Neuronal stem cell (in vitro differentiated cells): ENCODE measurements at places on chromosomes 6 and 20.

- DNase-seq, result no peak
Observed at GRCh38 chr6:137171824-137172733, 1.4 kb downstream of the IL22RA2 start.

- no peak for DNase-seq
Observed at GRCh38 chr6:101803136-101803535, 409.6 kb downstream of the GRIK2 start.

- DNase-seq, result no peak
Observed at GRCh38 chr6:167139761-167140160, 16.9 kb downstream of the CCR6 start.

DNA sequence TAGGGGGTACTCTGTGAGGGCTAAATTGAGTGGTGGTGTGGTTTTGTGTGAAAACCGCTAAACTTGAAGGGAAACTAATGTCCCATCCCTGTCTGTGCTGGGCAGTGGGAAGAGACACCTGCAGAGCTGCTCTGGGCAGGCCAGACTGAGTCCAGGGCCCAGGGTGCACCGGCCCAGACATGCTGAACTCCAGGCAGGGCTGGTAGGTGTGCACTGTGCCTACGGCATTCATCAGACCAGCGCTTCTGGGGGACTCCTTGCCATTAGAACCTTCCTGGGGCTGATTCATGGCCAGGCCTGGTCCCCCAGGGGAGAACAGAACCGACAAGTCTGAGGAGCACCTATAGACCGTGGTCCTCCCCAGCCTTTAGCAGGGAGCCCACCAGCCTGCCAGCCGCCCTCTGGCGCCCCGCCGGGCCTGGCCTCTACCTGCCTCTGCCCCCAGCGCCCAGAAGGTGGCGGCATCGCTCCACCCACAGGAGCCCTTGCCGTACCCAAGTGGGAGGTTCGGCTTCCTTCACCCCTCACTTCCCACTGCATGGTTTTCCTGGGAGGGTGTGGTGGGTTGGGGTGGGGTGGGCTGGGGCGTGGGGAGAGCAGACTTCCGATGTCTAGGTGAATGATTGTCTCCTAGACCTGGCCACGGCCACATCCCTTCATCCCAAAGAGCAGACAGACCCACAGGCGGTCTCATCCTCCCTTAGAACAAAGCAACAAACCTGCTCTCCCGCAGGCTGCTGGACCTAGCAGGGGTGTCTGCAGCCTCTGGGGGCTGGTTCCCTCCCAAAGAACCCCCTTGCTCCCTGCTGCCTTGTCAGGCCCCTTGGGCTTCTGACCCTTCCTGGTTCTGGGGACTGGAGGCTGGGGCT, 15.5 kb downstream of the CCDC167 start:
- peak; percentile 61 for DNase-seq

DNA sequence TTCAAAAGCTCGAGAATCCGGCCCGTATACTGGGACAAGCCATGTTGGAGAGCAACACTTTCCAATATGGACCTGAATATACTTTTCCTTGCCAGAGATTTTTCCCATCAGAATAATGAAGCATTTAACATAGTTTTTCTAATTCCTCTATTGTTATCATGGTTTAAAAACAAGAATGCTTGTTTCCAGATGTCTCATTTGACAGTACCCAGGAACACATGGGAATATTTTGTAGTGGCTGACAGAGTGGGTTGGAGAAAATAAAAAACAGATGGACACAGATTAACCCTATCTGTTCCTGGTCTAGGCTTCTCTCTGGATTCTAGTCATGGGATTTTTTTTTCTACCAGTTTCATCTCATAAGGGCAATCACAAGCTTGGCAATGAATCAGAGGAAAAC, 164.8 kb upstream of the CEP162 start:
- no peak for DNase-seq

DNA sequence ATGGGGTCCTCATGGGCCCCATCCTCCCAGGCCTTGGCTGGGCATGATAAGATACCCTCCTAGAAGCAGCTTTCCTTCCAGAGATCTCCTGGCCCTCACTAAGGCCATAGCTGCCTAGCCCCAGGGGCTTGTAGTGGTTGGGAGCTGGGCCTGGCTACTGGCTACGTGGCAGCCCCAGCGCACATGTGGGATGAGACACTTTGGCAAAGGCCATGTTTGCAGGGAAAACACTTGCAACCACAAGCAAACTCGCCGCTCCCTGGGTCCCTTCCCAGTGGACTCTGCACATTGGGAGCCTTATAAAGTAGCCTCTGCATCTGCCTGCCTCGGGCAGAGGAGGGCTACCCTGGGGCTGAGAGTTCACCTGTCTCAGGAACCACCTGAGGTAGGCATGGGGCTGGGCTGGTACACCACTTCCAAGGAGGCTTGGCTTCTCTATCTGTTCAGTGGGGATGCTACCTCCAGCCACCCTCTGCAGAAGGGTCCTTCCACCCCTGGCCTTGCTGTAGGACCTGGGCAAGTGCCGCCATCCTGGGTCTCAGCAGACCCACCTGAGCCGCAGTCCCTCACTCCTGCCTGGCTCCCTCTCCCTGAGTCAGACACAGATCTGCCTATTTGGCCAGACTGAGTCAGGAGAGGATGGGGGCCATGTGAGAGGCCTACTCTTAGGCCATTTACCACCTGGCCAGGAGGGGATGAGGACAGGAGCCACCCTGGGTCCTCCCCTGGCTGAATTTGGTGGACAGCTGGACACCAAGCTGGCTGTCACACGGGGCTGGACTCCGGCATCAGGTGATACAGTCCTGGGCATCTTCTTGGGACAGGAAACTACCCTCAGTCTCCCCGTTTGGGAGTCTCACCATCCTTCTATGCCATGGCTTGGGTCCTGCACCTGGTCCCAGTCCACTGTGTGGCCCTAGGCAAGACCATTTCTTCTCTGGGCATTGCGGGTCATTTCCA, at the start of gene BPIFB2:
Gene BPIFB2, plus strand, starts transcription at position 329 of the 960 bp plus-strand sequence. CDS start 871 bp downstream, outside the sequence.
- DNase-seq, result no peak

DNA sequence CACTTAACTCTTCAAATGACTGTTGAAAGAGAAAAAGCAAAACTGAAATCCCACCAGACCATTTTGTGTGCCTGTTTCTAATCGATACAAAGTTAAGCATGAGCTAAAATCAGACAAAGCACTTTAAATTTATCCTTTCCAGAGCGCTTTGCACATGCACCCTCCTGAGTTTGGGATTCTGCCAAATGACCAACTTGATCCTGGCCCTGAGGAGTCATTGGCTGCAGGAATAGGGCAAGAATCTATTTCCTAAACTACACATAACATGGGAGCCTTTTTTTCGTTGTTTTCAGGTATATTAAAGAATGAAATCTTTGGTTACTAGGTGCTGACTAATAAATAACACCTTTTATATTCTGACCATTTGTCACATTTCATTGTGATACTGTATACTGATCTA, 23.8 kb upstream of the MTHFD1L start:
- no peak for DNase-seq

- DNase-seq, result no peak
Observed at GRCh38 chr20:50762045-50762422, 30.7 kb downstream of the PARD6B start.

- DNase-seq, result no peak
Observed at GRCh38 chr20:52724541-52724940, 247.6 kb upstream of the TSHZ2 start.

- DNase-seq, result no peak
Observed at GRCh38 chr20:5297280-5298004, 19.3 kb downstream of the PROKR2 start.

DNA sequence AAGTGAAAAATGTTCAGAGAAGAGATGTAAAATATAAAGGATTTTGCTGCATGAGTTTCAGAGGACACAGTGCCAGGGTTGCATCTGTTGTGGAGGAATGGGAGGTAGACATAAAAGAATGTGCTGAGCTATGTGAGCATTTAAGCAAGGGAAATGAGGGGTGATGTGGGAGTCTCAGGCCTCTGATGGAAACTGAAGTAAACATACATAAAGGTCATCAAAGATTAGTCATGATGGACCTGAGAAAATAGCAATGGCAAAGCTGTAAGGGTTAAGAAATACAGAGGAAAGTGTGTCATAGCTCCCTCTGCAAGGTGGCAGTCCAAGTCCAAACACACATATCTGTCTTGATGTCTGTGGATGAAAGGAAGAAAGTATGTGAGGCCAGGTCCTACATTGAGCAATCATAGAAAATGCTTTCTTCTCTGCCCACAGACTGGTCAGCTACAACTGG, 306.6 kb upstream of the ECI2 start:
- no peak for DNase-seq

- DNase-seq, result peak; percentile 18
Observed at GRCh38 chr20:59604741-59605600, 631 bp downstream of the PHACTR3 start.

DNA sequence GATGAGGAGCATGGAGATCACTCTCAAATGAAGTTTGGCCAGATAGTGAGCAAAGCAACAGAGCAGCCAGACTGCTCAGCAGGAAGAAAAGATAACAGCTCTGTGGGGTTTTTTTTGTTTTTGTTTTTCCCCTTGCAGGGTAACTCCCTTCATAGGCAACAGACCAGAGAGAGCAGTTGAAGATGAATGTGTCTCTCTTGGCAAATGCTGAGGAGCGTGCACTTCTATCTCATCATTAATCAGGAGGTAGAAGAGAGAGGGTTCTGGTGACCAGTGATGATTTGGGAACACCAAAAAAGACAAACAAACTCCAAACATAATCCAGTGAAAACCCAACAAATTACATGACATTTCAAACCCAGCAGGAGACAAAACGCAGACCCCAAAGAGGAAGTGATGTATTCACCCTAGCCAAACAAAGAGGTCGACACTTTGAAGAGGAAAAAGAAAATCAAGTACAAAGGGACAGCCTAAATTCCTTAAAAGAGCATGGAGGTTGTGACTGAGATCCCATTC, 66.2 kb upstream of the RREB1 start:
- no peak for DNase-seq

DNA sequence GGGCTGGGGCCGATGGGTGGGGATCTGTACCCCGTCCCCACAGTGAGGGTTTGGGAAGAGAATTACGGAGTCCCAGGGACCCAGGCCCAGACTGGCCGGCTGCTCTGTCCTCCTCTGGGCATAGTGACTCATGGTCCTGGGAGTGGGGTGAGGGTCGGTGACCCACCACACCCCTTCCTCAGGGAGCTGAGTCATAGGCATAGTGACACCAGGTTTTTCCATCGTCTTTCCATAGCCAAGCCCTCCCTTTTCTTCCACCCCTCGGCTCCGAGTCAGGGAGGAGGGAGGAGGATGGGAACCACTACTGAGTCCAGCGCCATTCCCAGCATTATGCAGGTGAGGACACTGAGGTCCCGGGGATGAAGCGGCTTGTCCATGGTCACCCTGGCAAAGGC, 8.9 kb downstream of the CYP21A2 start:
- peak; percentile 36 for DNase-seq

DNA sequence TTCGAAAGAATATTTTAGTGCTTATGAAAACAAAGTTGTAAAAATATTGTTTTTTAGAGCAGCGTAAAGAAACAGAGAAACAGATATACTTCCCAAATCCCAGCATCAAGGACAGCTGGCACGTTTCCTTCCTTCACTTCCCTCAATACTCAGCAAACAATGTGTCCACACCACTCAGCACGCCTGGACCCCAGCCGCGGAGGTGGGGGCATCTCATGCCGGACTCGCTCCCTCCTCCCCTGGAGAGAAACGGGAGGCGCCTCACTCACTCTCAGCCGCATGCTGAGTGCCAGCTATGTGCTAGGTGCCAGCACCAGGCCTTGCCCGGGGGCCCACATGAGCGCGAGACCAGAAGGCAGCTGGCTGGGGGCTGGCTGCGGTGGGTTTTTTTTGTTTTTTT, 34.7 kb downstream of the SLC2A4RG start:
- no peak for DNase-seq

DNA sequence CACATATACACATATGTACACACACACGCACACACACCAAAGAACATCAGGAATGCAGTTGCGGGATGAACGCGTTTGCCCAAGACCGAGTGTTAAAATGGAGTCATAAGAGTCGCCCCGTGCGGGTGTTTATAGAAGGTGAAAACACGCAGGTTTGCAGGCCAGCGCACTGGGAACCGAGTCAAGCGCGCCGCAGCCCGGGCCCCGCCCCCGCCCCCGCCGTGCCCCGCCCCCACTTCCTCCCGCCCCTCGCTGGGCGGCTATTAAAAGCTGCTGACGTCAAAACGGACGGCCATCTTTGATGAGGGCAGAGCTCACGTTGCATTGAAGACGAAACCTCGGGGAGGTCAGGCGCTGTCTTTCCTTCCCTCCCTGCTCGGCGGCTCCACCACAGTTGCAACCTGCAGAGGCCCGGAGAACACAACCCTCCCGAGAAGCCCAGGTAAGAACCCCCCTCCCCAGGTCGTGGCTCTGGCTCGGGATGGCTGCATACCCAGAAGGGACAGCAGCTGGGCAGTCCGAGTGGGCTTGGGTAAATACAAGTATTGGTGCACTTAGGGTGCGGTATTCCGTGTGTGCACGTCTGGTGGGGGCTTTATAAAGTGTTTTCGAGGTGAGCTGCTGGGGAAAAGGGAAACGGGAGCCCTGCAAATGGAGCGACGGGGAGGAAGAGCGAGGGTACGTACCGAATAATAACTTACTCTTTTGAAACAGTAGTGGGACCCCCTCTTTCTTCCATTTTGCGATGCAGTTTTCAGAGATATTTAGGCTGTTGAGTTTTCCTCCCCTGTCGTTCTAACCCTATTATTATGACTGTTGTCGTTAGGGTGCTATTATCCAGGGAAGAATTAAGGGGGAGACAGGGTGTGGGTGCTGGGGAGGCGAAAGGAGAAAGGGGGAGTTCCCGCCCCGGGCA, at the start of gene SNAP25:
Gene SNAP25, plus strand, starts transcription at position 295 of the 916 bp plus-strand sequence. CDS start 56,662 bp downstream, outside the sequence.
- peak; percentile 87 for DNase-seq

GRCh38 chr20:57053793-57054552, 212.5 kb downstream of the BMP7 start:
- DNase-seq, result no peak

GRCh38 chr6:158787395-158787794, 31.8 kb downstream of the EZR start:
- DNase-seq, result no peak
